Epithelial cell of umbilical artery (primary cell): ENCODE measurements at places on chromosomes 5 and 9. TPM values are rescaled to one million over a fixed set of nuclear protein-coding genes. Genes with fewer than 3 reads are reported as not detected.

CYSRT1 gene
- total RNA-seq: 0.32 TPM in 1 of 2 replicates, not detected in the other

SLCO6A1 gene
- not detected in 2 replicates for total RNA-seq

MELK gene
- total RNA-seq: 28.3 and 38.1 TPM in 2 replicates

KIF24 gene
- 1.6 and 2.6 TPM in 2 replicates for total RNA-seq

ELAVL2 gene
- 0.32 TPM in 1 of 2 replicates, not detected in the other for total RNA-seq

C9orf50 gene
- not detected in 2 replicates for total RNA-seq

PFN3 gene
- not detected in 2 replicates for total RNA-seq

FBP2 gene
- total RNA-seq: not detected in 2 replicates

FABP6 gene
- total RNA-seq: not detected in 2 replicates

PCSK5 gene
- total RNA-seq: 11.4 and 30.5 TPM in 2 replicates

CER1 gene
- total RNA-seq: not detected in 2 replicates

IL3 gene
- not detected in 2 replicates for total RNA-seq

RIOK2 gene
- 20.2 and 24.0 TPM in 2 replicates for total RNA-seq

TRPM3 gene
- 0.46 and 1.6 TPM in 2 replicates for total RNA-seq

NPM1 gene
- total RNA-seq: 1,755 and 1,984 TPM in 2 replicates

NR3C1 gene
- 16.6 and 22.5 TPM in 2 replicates for total RNA-seq

ADCY2 gene
- total RNA-seq: not detected in 2 replicates

LMX1B gene
- total RNA-seq: not detected in 2 replicates

ARHGEF39 gene
- total RNA-seq: 0.97 and 1.5 TPM in 2 replicates
